Activated T-cell treated with anti-CD3 and anti-CD28 coated beads for 4 hours (primary cell): ENCODE measurements at places on chromosomes 12 and 14.

DNA sequence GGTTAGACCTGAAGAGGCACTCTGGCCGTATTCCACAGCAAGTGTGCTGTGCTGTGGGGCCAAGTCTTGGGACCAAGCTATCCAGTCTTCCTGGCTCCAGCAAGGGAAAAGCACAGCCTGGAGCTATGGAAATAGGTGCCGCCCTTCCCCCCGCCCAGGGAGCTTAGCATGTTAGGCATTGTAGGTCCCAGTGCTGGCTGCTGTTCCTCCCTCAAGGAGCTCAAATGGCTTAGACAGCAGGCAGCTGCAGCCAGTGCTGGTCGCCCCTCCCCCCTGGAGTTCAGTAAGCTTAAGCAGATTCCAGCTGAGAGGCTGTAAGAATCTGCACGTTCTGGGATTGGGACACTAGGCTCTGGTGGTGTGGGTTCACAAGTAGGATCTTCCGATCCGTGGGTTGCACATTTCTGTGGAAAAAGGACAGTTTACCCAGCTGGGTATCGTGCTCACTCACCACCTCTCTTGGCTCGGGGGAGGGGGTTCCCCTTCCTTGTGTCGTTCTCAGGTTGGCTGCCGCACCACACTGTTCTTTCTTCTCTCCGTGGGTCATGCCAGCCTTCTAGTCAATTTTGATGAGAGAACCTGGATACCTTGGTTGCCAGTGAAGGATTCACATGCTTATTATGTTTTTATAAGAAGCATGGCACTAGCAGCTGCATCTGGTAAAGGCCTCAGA lies 127.3 kb downstream of the CNTN1 start:
- no peak for DNase-seq

GRCh38 chr12:1796515-1797010 lies 23.8 kb upstream of the LRTM2 start:
- DNase-seq = no peak

GRCh38 chr12:27981874-27982273 lies 9.3 kb upstream of the PTHLH start:
- no peak for DNase-seq

GRCh38 chr12:17577405-17577804 lies 512.6 kb downstream of the RERGL start:
- no peak for DNase-seq

DNA sequence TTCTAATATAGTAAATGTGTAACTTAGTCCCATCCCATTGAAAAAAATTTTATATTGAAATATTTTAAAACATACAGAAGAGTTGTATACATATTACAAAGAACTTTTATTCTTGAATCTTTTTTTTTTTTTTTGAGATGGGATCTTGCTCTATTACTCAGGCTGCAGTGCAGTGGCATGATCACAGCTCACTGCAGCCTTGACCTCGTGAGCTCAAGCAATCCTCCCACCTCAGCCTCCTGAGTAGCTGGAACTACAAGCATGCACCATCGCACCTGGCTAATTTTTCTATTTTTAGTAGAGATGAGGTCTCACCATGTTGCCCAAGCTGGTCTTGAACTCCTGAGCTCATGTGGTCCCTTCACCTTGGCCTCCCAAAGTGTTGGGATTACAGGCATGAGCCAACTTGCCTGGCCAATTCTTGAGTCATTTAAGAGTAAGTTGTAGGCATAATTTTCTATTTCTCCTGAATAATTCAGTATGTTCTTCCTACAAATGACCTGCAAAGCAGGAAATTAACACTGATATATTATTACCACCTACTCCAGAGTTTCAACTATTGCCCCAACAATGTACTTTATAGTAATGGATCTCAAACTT lies 153.0 kb upstream of the BMP4 start:
- no peak for DNase-seq

DNA sequence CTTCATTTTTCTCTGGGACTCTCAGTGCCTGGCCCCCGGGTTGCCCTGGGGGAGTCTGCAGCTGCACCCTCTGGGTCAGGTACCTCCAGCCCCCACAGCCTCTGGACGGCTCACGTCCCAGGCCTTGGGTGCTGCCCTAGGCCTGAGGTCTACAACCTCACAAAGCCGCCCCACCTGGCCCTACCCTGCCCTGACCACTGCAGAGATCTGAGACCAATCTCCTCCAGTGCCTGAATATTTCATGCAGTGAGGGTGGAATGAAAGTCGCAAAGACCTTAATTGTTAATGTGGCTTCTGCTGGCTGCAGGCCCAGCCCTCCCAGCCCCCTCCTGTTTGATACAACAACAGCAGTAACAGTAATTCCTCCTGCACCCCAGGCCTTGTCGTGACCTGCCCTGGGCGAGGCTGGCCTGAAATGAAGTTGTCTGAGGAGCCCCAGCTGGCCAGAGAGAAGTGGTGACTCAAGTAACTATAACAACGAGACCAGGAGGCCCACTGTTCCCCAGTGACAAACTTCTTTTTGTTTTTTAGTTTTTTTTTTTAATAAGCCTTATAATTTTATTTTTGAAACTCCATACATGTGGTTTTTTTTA lies 8.8 kb upstream of the CCDC85C start:
- no peak for DNase-seq

DNA sequence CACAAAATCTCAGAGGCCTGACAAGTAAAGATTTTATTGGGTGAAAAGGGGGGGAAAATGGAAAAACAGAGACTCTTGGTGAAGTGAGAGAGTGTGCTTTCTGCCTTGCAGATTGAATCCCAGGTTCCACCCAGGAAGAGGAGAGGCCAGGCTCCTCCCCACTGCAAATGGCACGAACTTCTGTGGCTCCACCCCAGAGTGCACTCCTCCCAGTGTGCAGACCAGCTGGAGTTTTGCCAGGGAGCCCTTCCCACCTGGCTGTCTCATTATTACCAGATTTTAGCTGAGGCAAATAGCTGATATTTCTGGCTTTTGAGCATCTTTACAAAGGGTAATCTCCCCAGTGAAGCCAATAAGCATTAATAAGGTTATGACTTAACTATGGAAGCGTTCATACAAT lies 51.9 kb downstream of the TESPA1 start:
- no peak for DNase-seq

GRCh38 chr12:89262855-89263552 lies 89.3 kb downstream of the DUSP6 start:
- DNase-seq = no peak

GRCh38 chr12:42564556-42564955 lies 25.0 kb downstream of the PRICKLE1 start:
- no peak for DNase-seq

DNA sequence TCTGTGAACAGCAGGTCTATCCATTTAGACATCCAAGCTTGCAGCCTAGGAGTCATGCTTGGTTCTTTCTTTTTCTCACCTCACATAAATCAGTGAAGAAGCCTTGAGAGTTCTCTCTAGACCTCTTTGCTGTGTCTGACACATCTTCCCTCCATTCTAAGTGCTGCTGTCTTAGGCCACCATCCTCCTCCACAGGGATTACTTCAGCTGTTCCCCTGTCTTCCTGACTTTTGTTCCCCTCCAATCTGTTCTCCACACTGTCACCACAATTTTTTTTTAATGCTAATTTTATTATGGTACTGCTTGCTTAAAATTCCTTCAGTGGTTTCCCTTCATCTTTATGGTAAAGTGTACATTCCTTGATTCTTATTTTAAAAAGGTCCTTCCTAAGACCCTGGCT lies 71.8 kb downstream of the DERA start:
- no peak for DNase-seq

GRCh38 chr12:92012691-92013090 lies 133.0 kb downstream of the BTG1 start:
- no peak for DNase-seq

DNA sequence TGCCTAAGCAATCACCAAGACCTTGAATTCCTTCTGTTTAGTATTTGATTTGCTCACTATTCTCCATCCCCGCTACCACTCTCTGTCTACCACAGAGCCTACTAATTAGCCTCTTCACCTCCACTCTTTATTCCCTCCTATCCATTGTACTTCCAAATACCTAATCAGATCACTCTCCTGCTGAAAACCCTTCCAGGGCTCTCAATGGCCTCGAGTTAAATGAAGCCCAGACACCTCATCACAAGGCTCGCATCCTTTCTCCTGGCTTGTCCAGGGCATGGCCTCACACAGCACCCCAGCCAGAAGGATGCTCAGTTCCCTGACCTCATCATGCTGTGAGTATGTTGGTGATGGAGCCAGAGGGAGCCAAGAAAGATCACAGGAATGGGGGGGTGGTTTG lies 71.4 kb upstream of the PRMT8 start:
- no peak for DNase-seq

GRCh38 chr12:75816897-75817296 lies 214.7 kb downstream of the PHLDA1 start:
- no peak for DNase-seq

DNA sequence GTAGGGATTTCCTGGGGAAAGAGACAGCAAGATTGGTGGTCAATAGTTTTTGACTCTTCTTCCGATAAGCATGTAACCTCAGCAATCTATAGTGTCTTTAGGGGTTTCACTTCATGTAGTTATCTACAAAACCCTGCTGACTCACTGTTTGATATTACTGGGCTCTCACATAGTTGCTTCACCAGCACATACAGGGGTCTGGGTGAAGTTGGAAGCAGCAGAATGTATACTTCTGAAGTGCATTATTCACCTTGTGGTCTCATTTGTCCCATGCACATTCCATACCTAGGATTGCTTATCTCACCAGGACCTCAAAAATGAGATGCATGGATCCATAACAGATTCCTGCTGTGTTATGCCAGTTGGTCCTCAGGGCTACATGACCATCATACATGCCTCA lies 280.0 kb downstream of the LRIG3 start:
- DNase-seq = no peak

GRCh38 chr12:96104566-96104965 lies 69.2 kb upstream of the LTA4H start:
- no peak for DNase-seq

- DNase-seq = no peak
Observed at GRCh38 chr14:102315121-102315520, 4.4 kb upstream of the ZNF839 start.

DNA sequence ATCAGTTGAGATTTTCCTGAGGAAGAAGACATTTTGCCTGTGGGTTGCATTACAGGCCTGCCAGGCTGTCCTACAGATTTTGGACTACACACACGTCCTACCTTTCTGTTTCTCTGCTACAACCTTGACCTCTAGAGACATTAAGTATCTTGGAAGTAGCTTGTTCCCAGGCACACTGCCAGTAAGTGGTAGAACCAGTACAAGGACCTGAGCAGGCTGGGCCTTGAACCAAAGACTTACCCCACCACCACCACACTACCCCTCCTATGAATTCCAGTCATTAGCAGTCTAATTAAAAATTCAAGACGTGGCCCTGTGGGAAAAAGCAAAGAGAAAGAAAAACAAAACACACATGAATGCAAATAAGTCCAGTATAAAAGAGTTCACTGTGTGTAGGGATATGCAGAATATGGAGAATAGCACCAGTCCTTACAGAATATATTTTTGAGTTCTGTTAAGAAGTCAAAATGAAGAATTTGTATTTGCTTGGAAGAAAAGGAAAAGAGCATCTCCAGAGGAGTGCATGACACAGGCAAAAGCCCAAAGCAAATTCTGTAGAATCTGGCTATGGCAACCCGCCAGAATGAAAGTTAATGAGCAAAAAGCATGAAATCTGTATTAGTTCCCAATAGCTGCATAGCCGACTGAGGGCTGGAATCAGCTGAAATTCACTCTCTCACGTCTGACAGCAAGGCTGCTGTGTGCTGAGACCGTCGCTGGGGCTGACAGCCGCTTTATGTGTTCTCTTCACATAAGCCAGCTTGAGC lies 74.3 kb upstream of the ST8SIA1 start:
- no peak for DNase-seq

DNA sequence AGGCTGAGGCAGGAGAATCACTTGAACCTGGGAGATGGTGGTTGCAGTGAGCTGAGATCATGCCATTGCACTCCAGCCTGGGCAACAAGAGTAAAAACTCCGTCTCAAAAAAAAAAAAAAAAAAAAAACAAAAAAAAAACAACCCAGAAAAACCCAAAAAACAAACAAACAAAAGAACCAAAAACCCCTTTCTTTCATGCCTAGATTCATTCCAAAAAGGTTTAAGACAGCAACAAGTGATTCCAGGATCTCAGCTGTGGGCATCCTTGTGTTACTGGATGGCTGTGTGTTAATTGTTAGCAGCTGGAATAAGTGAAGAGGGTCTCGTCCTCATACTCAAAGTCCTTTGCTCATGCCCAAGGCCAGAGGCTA lies 9.4 kb downstream of the GPRC5A start:
- no peak for DNase-seq

DNA sequence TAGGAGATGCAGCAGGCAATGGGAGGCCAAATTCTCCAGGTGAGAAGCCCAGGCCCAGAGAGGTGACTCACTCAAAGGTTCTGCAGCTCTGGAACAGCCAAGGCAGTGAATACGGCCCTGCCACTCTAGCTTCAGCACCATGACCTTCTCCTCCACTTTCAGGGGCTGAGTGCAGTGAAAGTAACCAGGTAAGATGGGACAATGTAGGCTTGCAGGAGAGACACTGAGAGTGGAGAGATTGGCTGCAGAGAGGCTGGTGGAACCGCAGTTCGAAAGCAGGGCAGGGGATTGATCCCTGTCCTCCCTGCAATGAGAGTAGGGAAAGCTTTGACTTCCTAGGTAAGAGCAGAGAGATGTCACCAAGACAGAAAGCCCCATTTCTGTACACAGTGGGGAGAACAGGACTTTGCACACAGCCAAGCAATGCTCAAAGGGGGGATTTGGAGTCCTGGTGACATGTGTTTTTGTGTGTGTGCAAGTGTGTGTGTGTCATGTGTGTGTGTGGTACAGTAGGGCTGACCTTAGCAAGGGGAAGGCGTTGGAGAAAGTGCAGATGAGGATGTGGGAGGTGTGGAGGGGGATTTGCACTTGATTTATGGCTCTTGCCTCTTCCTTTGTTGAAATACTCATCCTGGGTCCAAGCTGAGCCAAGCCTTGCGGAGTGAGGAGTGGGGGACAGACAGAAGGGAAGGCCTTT lies 12.7 kb downstream of the DHRS2 start:
- no peak for DNase-seq

GRCh38 chr12:115574826-115575225 lies 702.7 kb downstream of the MED13L start:
- no peak for DNase-seq

- no peak for DNase-seq
Observed at GRCh38 chr12:66365718-66366490, 63.6 kb downstream of the HELB start.

DNA sequence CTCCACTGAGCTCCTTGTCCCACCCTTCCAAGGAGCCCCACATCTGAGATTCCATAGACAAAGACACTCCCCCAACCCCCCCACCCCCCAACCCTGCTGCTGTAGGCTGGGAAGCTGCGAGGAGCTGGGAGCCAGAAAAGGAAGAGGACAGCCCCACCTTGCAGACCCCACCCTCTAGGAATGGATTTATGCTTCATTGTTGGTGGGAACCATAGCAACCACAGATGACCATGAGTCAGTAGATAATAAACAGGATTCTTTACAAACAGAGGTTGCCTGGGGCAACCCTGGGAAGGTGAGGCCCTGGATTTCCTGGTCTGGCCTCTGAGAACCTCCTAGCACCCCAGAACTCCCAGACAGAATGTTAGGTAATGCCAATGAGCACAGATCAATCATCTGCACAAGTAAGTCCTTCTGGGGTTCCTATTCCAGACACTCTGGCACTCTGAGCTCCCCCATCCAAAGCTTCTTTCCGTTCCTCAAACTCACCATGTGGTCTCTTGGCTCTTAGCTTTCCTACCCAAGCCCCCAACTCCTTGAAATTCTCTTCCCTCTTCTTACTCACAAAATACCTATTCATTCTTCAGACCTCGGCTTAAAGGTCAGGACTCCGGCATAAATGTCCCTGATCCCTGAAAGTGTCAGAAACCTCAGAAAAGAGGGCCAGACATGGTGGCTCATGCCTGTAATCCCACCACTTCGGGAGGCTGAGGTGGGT lies 15.2 kb upstream of the PLEKHG6 start:
- DNase-seq = no peak
